Bronchial smooth muscle cell (primary cell): ENCODE measurements at places on chromosomes 7 and 10. TPM values are rescaled to one million over a fixed set of nuclear protein-coding genes. Genes with fewer than 3 reads are reported as not detected.

The FAM237B gene
- total RNA-seq: not detected in 2 replicates

The C10orf53 gene
- not detected in 2 replicates for total RNA-seq

The GRID2IP gene
- under 0.01 TPM in 1 of 2 replicates, not detected in the other for total RNA-seq

The DDC gene
- total RNA-seq: not detected in 2 replicates

The ZNF488 gene
- total RNA-seq: 0.34 TPM in 1 of 2 replicates, not detected in the other

The CAMK1D gene
- total RNA-seq: 0.79 and 0.94 TPM in 2 replicates

The GOLGA7B gene
- not detected in 2 replicates for total RNA-seq

The WDFY4 gene
- not detected in 2 replicates for total RNA-seq
